WTC11 (cell line): ENCODE measurements at places on chromosomes 3 and 15. TPM values are rescaled to one million over a fixed set of nuclear protein-coding genes. Genes with fewer than 3 reads are reported as not detected.
A peak's percentile ranks its signal among the peaks of the same experiment; 100 is the strongest.

GP5 gene
- total RNA-seq, result 0.09 to 0.16 TPM (median 0.11 TPM) in 3 replicates

GABRR3 gene
- not detected in 3 replicates for total RNA-seq

SNAP23 gene
- 58.2 to 68.3 TPM (median 63.7 TPM) in 3 replicates for total RNA-seq

GLDN gene
- total RNA-seq, result 0.77 to 1.8 TPM (median 1.7 TPM) in 3 replicates

TPRG1 gene
- 0.55 to 0.89 TPM (median 0.87 TPM) in 3 replicates for total RNA-seq

SI gene
- not detected in 3 replicates for total RNA-seq

FBXW12 gene
- total RNA-seq, result 1.9 to 2.5 TPM (median 2.0 TPM) in 3 replicates

COL6A5 gene
- 0.02 to 0.05 TPM in 2 of 3 replicates, not detected in the other for total RNA-seq

SPATA12 gene
- total RNA-seq, result 0.18 to 0.39 TPM (median 0.37 TPM) in 3 replicates

FAM81A gene
- total RNA-seq, result 2.0 to 2.4 TPM (median 2.1 TPM) in 3 replicates

MINDY4B gene
- not detected in 3 replicates for total RNA-seq

TTC23 gene
- 17.8 to 19.8 TPM (median 18.0 TPM) in 3 replicates for total RNA-seq

CFAP91 gene
- 2.2 to 3.5 TPM (median 3.3 TPM) in 3 replicates for total RNA-seq

HIGD1A gene
- 74.6 to 80.7 TPM (median 76.2 TPM) in 3 replicates for total RNA-seq

EXD1 gene
- 0.26 to 0.44 TPM (median 0.37 TPM) in 3 replicates for total RNA-seq

GRCh38 chr3:178568155-178568731 is 32.0 kb downstream of the KCNMB2 start:
- H3K4me3 ChIP-seq, result no peak overlapping the region
- no peaks in the 10 kb centered on the region for H3K27me3 ChIP-seq
- no peak overlapping the region for H3K27ac ChIP-seq
- H3K36me3 ChIP-seq, result no peaks in the 10 kb centered on the region

GRCh38 chr3:105806359-105806758 is 62.5 kb downstream of the CBLB start:
- no peak for DNase-seq
- peaks cover 32% of the 10 kb centered on the region for H3K4me1 ChIP-seq
- no peaks in the 10 kb centered on the region for H3K36me3 ChIP-seq
- H3K27me3 ChIP-seq, result no peaks in the 10 kb centered on the region
- no peak overlapping the region for H3K4me3 ChIP-seq

DNA sequence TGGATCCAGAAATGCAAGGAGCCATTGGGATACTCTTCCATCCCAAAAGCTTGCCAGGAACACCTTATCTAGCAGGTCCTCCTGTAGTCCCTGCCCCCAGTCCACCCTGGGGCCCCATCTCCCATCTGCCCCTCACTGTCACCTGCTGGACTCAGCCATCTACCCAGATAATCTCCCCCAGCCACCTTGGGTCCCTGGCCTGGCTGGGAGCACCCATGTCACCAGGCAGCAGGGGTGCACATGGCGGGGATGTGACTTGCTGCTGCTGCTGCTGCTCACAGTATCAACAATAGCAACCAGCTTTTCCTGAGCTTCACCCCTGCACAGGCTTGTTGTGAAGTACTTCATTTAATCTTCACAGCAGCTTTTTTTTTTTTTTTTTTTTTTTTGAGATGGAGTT is 12.6 kb downstream of the PTH1R start:
- H3K36me3 ChIP-seq, result no peaks in the 10 kb centered on the region
- no peak overlapping the region for H3K27ac ChIP-seq
- peaks cover 32% of the 10 kb centered on the region for H3K4me1 ChIP-seq
- H3K4me3 ChIP-seq, result no peak overlapping the region

DNA sequence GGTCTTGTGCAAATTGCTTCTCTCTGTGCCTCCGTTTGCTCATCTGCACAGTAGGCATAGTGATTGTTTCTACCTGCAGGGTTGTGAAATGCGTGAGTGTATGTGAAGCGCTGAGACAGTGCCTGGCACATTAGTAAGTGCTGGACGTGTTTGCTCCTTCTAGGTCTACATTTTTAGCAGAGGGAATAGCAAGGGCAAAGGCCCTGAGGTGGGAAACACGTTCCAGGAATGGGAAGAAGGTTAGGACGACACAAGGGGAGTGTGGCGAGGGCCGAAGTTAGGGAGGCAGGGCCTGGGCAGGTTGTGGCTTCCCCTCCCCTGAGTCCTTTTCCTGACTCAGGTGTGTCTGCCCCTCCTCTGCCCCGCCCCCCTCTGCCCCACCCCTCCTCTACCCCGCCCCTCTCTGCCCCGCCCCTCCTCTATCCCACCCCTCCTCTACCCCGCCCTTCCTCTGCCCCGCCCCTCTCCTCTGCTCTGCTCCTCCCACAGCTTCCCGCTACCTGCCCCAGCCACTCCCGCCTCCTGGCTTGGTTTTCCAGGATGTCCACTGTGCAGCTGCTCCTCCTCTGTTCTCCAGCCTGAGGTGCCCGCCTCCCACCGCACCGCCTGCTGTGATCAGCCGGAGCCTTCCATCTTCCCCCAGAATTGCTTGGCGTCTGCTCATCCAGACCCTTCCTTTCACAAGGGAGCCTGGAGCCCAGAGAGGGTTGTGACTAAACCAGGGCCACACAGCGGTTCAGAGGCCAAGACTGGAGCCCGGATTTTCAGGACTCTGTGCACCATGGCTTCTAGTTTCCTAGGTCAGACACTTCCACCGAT is 31.1 kb upstream of the SMAD6 start:
- H3K27ac ChIP-seq, result no peak overlapping the region
- peaks cover 11% of the 10 kb centered on the region for H3K27me3 ChIP-seq
- H3K4me1 ChIP-seq, result peaks cover 26% of the 10 kb centered on the region
- H3K4me3 ChIP-seq, result peak overlapping the region; percentile 56

GRCh38 chr15:87816016-87816415 is 440.5 kb downstream of the NTRK3 start:
- H3K4me3 ChIP-seq, result no peak overlapping the region
- H3K27ac ChIP-seq, result no peak overlapping the region
- peaks cover 28% of the 10 kb centered on the region for H3K27me3 ChIP-seq
- no peaks in the 10 kb centered on the region for H3K4me1 ChIP-seq

GRCh38 chr3:97871801-97872524 is 50.2 kb downstream of the CRYBG3 start:
- DNase-seq, result no peak
- H3K27me3 ChIP-seq, result no peaks in the 10 kb centered on the region
- H3K36me3 ChIP-seq, result peaks cover 46% of the 10 kb centered on the region
- H3K4me1 ChIP-seq, result no peaks in the 10 kb centered on the region

- H3K36me3 ChIP-seq, result no peaks in the 10 kb centered on the region
- H3K27ac ChIP-seq, result no peak overlapping the region
- no peak for DNase-seq
- H3K27me3 ChIP-seq, result no peaks in the 10 kb centered on the region
- no peaks in the 10 kb centered on the region for H3K4me1 ChIP-seq
These were observed 754.1 kb downstream of the GRM7 start for GRCh38 chr3:7615043-7615442.

- DNase-seq, result no peak
- no peak overlapping the region for H3K4me3 ChIP-seq
- no peaks in the 10 kb centered on the region for H3K27me3 ChIP-seq
- peaks cover 42% of the 10 kb centered on the region for H3K4me1 ChIP-seq
These were observed 100.3 kb upstream of the LIPC start for GRCh38 chr15:58331560-58331912.

GRCh38 chr3:175411405-175411804 is 552.3 kb downstream of the NAALADL2 start:
- H3K36me3 ChIP-seq, result no peaks in the 10 kb centered on the region
- H3K4me3 ChIP-seq, result no peak overlapping the region
- H3K27ac ChIP-seq, result no peak overlapping the region
- peaks cover 15% of the 10 kb centered on the region for H3K4me1 ChIP-seq
- no peaks in the 10 kb centered on the region for H3K27me3 ChIP-seq

DNA sequence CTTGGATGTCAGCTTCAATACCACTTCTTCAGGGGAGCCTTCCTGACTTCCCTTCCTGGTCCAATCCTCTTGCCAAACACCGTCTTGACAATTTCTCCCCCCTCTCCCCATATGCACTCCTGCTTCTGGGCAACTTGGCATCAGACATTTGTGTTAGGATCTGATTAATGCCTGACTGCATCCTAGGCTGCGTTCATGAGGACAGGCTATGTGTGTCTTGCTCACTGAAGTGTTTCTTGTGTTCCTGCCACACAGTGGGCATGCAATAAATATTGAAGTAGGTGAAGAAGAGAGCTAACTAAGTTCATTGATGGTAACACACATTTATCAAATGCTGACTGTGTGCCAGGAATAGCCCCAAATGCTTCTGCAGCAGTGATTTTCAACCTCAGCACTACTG is 36.4 kb upstream of the WNT5A start:
- H3K36me3 ChIP-seq, result no peaks in the 10 kb centered on the region
- H3K4me3 ChIP-seq, result no peak overlapping the region
- no peak for DNase-seq
- no peaks in the 10 kb centered on the region; the same call in 1 of the 2 replicates for H3K27me3 ChIP-seq

DNA sequence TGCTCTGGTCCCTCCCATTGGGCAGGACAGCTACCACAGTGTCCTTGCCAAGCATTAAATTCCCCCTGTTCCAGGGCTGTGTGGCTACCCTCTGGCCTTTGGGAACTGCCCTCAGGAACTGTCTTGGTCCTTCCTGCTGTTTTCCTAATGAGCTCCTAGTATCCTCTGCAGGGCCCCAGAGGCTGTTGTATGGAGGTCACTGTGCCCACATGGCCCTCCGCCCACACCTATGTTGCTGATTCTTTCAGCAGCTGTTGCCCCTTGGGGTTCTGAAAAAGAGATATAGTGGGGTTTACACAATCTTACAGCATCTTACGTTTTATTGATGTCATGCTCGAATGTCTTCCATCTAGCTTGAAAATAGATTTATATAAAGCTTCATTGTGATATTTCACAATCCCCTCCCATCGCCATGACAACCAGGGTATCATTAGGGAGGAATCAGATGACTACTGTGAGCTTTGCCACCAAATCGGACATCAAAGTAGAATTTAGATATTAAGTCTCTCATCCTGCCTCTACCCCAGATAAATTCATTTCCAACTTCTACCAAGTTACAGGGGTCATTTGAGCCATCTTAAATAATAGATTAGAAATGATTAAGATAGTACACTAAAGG is 97.1 kb upstream of the NR2E3 start:
- H3K36me3 ChIP-seq, result no peaks in the 10 kb centered on the region
- no peak overlapping the region for H3K4me3 ChIP-seq
- no peak overlapping the region for H3K27ac ChIP-seq
- no peaks in the 10 kb centered on the region for H3K4me1 ChIP-seq

GRCh38 chr3:73652896-73653295 is 28.2 kb upstream of the PDZRN3 start:
- H3K27ac ChIP-seq, result no peak overlapping the region
- H3K36me3 ChIP-seq, result no peaks in the 10 kb centered on the region
- H3K4me1 ChIP-seq, result peaks cover 1% of the 10 kb centered on the region; the same call in 1 of the 2 replicates
- no peaks in the 10 kb centered on the region for H3K27me3 ChIP-seq
- H3K4me3 ChIP-seq, result no peak overlapping the region
- DNase-seq, result no peak

DNA sequence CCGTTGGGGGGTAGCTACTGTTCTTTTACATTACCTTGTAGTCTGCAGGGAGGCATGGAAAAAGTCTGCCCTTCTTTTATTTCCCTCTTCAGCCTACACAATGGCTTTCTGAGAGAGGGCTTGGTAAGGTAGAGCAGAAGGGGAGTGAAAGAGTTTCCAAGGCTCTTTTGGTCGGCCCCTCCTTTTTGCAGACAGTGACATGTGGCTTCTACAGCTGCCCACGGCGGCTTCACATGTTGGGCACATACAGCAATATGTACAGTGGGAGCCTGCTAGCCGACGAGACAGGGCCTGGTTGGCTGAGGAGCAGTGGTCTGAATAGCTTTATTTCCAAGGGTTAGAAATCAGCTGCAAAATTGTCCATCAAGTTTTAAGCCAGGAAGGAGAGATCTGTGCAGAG is 4.0 kb downstream of the INAFM2 start:
- H3K27me3 ChIP-seq, result peaks cover 9% of the 10 kb centered on the region
- H3K27ac ChIP-seq, result peak overlapping the region; percentile 83
- H3K36me3 ChIP-seq, result peaks cover 15% of the 10 kb centered on the region; the same call in 1 of the 2 replicates
- peaks cover 54% of the 10 kb centered on the region for H3K4me1 ChIP-seq

DNA sequence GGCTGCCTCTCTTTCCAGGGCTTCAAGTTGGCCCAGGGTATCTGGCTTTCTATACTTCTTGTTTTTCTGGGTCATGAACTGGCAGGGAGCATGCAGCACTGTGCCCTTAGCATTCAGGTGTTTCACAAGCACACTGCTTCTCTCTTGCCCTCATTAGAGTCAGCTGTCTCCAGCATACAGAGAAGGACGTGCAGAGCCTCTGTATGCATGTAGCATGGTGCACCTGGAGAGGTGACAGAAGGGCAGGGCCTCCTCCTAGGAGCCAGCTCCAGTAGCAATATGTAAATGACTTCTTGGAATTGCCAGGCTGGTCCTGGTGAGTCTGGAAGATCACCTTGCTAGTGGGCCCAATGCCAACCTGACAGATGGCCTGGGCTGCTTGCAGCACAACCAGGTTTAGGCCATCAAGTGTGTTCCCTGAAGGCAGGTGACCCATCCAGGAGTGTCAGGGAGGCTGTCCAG is 44.8 kb upstream of the ATP2C1 start:
- H3K36me3 ChIP-seq, result no peaks in the 10 kb centered on the region
- H3K27ac ChIP-seq, result no peak overlapping the region
- peaks cover 3% of the 10 kb centered on the region; the same call in 1 of the 2 replicates for H3K27me3 ChIP-seq

- H3K27ac ChIP-seq, result no peak overlapping the region
- peaks cover 52% of the 10 kb centered on the region for H3K27me3 ChIP-seq
- H3K4me3 ChIP-seq, result no peak overlapping the region
- 0 out of 2 replicates have a peak, but pooled peaks cover 3% of the 10 kb centered on the region for H3K4me1 ChIP-seq
- no peaks in the 10 kb centered on the region for H3K36me3 ChIP-seq
These were observed 3.1 kb upstream of the PTH1R start for GRCh38 chr3:46874430-46874829.

GRCh38 chr3:112956351-112956750 is 18.6 kb downstream of the CD200R1 start:
- no peaks in the 10 kb centered on the region for H3K27me3 ChIP-seq
- H3K4me3 ChIP-seq, result no peak overlapping the region
- no peak for DNase-seq
- no peak overlapping the region for H3K27ac ChIP-seq

DNA sequence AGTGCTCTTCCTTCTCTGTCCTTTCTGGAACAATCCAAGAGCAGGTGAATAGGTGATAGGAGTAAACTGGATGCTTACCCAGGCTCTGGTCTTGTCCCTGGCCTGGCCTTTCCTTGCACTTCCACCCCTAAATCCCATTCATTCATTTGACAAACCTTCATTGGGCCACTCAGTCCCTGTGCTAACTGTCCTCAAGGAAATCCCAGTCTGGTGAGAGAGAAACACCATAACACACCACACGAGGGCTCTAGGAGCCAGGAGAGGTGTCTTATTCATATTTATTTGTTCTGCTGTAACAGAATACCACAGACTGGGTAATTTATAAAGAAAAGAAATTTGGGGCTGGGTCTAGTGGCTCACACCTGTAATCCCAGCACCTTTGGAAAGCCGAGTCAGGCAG is 22.8 kb downstream of the EFCC1 start:
- peaks cover 46% of the 10 kb centered on the region for H3K27me3 ChIP-seq
- no peak for DNase-seq
- H3K4me3 ChIP-seq, result no peak overlapping the region
- H3K27ac ChIP-seq, result no peak overlapping the region

DNA sequence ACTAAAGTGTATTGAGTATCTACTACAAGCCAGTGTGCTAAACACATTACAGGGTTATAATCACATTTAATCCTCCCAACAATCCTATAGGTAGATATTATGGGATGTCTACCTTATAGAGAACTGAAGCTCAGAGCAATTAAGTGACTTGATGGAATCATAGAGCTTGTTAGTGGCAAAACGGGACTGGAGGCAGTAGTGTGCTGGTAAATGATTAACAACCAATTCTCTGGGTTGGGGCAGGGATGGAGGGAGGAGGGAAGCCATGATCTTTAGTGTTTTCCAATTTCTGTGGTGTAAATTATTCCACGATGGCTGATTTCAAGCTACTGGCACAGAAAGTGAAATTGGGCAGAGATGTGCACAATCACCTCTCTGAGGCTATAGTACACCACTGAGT is 18.5 kb upstream of the CSRNP1 start:
- peaks cover 8% of the 10 kb centered on the region for H3K4me1 ChIP-seq
- no peak overlapping the region for H3K27ac ChIP-seq
- H3K27me3 ChIP-seq, result peaks cover 14% of the 10 kb centered on the region
- no peaks in the 10 kb centered on the region for H3K36me3 ChIP-seq

GRCh38 chr3:73143401-73143800 is 81.9 kb downstream of the EBLN2 start:
- H3K27me3 ChIP-seq, result no peaks in the 10 kb centered on the region; the same call in 1 of the 2 replicates
- H3K4me1 ChIP-seq, result no peaks in the 10 kb centered on the region
- no peak overlapping the region for H3K27ac ChIP-seq
